ENCODE measurements at places on chromosomes 4 and X.

DNA sequence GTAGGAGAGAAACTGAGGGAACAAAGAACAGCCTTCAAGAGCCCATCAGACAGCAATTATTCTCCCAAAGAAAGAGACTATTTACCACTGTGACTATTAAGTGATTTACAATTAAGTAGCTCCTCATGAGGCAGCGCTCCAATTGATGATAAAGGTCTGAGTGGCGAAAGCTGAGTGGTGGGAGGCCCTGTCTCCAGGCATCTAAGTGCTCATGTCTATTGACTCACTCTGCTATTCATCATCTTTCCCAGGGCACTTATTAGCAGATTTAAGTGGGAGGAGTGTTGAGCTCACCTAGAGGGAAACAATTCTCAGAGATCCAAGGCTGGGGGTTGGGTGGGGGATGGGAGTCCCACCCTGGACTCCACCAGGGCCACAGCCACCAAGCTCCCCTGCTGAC, 23.3 kb downstream of the AMER1 start:
- no peak for DNase-seq
- H3K4me3 ChIP-seq: no peak overlapping the region
- no peaks in the 10 kb centered on the region for H3K27me3 ChIP-seq
- H3K36me3 ChIP-seq: no peaks in the 10 kb centered on the region

DNA sequence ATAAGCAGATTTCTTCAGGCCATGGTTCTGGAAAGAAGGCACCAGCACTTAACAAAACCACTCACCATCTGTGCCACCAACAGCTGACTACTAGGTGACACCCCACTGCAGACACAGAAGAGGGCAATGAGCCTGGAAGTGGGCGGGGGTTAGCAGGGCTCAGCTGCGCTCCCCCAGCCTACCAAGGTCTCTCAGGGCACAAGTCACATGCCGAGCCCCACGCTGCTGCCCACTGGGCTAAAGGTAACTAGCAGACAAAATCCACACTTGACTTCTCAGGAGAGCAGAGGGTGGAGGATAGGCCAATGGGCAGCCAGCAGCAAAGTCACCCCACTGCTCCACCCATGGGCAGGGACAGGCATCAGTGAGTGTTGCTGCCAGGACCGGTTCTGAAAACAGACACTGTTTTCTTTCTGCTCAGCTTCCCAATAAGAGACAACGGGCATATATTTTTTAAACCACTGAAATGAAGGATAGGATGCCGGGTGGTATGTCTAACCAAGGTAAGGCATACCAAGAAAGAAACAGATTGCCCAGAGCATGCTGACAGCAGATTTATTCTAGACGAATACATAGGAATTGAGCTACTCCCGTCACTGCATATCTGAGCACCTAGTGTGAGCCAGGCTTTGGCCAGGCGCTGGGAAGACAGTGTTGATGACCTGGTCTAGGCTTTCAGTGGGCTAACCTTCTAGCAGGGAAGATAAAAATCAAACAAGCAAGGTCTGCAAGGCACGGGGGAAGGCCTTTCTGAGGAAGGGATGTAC, 20.1 kb downstream of the ACSL1 start:
- peaks cover 4% of the 10 kb centered on the region for H3K36me3 ChIP-seq
- peak overlapping the region; percentile 80 for H3K4me3 ChIP-seq
- peaks cover 3% of the 10 kb centered on the region for H3K27me3 ChIP-seq
- H3K4me1 ChIP-seq: peaks cover 49% of the 10 kb centered on the region
- no peak for DNase-seq

DNA sequence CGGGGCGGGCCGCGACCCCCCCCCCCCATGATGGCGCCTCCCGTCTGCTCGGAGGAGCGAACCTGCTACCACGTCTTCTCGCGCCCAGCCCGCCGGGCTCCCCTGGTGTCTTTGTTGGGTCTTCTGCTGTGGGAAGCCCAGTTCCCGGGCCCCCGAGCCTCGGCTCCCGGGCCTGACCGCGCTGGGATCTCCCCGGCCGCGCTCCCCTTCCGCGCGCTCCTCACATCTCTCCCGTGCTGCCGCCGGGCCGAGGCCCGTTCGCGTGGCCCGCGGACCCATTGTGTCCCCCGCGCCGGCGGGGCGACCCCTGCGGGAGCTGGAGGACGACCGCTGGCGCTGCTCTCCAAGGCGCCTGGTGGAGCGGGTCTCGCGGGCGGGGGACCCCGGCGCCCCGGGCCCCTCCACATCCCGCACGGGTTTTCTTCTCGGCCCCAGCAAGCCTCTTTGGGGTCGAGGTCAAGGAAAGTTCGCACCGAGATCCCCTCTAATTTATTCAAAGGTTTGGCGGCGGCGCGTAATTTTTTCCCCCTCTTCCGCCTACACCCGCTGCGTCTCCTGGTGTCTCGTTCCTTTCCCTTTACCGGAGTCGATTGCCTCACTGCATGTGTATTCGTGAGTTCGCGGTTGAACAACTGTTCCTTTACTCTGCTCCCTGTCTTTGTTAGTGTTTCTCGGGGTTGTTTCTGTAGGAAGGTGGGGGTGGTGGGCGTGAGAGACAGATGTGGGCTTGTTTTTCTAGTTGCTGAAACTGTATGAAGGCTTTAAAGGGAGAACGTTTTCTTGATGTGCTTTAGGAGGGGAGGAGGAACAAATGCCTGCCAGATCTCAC, 770 bp downstream of the SMAD1 start:
- H3K36me3 ChIP-seq: peaks cover 4% of the 10 kb centered on the region
- peak; percentile 72 for DNase-seq
- no peak overlapping the region for H3K4me3 ChIP-seq

GRCh38 chr4:185359767-185360446, 35.8 kb downstream of the LRP2BP start:
- no peaks in the 10 kb centered on the region for H3K27me3 ChIP-seq
- no peak overlapping the region for H3K4me3 ChIP-seq
- DNase-seq: no peak
- no peak overlapping the region for H3K27ac ChIP-seq
- no peaks in the 10 kb centered on the region for H3K36me3 ChIP-seq

- H3K4me1 ChIP-seq: peaks cover 14% of the 10 kb centered on the region
- H3K4me3 ChIP-seq: no peak overlapping the region
- no peak overlapping the region for H3K27ac ChIP-seq
- no peak for DNase-seq
- H3K36me3 ChIP-seq: no peaks in the 10 kb centered on the region
These were observed 184.9 kb downstream of the ENOX2 start for GRCh38 chrX:130718137-130718536.

Data from type B pancreatic cell (in vitro differentiated cells).